ENCODE measurements at places on chromosomes 6 and 20.

GRCh38 chr6:64792534-64792933 is 914.5 kb downstream of the EYS start:
- no peak for DNase-seq

DNA sequence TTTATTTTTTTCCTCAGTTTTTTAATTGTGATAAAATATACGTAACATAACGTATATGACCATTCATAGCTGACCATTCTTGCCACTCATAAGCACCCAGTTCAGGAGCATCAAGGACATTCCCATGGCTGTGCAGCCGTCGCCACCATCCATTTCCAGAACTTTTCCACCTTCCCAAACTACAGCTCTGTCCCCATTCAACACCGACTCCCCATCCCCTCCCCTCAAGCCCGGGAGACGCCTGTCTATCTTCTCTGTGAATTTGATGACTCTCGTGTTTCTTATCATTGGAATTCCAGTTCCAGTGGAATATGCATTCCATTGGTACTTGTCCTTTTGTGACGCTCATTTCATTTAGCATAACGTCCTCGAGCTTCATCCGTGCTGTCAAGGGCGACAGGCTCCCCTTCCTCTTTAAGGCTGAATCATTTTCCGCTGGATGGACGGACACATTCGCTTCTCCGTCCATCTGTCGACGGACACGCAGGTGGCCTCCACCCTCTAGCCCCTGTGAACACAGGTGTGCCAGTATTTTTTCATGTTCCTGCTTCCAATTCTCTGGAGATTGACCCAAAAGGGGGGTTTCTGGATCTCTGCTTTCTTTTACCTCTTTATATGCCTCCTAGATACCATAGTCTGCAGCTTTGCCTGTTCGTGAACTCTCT is 88.1 kb downstream of the YTHDF1 start:
- DNase-seq: no peak

DNA sequence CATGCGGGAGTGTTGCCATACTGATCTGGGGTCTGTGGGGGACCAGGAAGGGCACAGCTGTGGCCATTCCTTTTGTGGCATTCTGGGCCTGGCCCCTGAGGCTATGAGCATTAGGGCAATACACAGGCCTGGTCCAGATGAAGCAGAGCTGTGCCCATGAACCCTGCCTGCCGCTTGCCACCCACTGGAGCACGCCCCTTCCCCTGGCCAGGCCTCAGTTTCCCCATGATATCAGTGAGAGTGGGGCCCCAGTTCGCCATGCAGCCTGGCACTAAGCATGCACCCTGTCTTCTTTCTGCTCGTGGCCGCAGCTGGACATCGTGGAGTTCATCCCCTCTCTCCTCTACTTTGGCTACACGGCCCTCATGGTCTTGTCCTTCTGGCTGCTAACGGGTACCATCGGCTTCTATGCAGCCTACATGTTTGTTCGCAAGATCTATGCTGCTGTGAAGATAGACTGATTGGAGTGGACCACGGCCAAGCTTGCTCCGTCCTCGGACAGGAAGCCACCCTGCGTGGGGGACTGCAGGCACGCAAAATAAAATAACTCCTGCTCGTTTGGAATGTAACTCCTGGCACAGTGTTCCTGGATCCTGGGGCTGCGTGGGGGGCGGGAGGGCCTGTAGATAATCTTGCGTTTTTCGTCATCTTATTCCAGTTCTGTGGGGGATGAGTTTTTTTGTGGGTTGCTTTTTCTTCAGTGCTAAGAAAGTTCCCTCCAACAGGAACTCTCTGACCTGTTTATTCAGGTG is 42.4 kb downstream of the PLAGL2 start:
- no peak for DNase-seq

GRCh38 chr20:38630727-38631126 is 29.1 kb downstream of the ARHGAP40 start:
- DNase-seq: no peak

GRCh38 chr20:21522481-21523280 is 8.8 kb upstream of the NKX2-2 start:
- peak; percentile 95 for DNase-seq

DNA sequence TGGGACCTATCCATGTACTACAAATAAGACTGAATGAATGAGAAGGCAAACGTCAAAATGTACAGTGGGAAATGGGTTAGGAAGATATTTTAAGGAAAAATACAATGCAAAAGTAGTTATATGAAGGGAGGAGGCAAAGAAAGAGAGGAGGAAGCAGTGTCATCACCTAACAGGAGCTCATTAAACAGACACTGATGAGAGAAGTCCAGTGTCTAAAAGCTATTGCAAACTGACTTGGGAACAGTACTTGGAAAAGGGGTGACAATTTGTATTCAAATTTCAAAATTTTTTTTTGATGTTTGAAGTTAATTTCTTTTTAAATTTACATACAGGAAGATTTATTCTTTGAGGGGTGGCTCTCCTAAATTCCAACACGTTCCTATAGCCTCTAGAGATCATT is 143.5 kb upstream of the NOX3 start:
- DNase-seq: no peak

- no peak for DNase-seq
Observed at GRCh38 chr6:3906846-3907151, 57.6 kb downstream of the FAM50B start.

- DNase-seq: peak; percentile 72
Observed at GRCh38 chr6:163416557-163417253, 2.2 kb downstream of the QKI start.

- DNase-seq: no peak
Observed at GRCh38 chr6:5384276-5384675, 123.0 kb downstream of the FARS2 start.

DNA sequence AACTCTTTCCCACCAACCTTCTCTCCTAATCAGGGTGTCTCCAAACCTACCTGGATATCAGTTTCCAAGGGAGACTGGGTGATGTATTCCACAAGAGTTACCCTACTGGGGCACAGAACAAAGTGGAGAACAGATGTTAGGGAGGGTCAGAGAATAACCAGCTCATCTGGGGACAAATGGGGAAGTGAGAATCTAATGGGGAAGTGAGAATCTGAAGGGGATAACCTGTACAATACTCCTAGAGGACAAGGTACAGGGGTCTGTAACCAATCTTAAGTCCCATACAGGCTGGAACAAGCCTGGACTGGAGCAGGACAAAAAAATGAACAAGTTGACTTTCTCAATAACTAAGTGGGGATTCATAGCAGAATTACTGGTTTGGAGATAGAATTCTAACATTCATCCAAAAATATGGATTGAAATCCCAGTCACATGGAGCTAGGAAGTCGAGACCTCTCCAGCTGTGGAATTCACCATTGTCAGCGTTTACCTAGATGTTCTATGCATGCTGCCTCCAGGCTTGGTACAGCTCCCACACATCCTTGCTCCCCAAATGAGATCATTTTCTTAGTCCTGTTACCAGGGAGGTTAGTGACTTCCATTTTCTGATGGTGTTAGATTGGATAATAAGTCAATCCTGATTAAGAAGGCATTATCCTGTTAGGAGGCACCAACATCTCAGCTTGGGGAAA is 214.8 kb upstream of the MOCS1 start:
- no peak for DNase-seq

Data from NCI-H69 (cell line).